ENCODE measurements at places on chromosomes 5 and 9.

DNA sequence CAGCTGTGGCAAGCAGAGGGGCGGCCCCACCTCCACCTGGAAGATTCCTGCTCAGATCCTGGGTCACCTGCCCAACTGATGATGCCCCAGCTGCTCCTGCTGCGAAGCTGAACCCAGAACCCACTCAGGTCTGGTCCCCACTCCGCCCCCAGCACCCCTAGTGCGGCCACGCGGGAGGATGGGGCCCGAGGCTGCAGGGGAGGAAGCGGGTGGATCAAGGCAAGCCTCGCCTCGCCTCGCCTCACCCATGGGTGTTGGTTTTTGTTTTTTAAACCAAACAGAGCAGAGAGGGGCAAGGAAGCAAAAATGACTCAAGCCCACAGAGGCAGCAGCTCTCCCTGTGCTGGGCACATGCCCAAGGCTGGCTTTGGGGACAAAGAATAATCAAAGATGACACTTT is 23.2 kb downstream of the ABO start:
- no peak for DNase-seq

GRCh38 chr5:135826221-135826525 is 8.3 kb upstream of the SLC25A48 start:
- DNase-seq, result no peak

DNA sequence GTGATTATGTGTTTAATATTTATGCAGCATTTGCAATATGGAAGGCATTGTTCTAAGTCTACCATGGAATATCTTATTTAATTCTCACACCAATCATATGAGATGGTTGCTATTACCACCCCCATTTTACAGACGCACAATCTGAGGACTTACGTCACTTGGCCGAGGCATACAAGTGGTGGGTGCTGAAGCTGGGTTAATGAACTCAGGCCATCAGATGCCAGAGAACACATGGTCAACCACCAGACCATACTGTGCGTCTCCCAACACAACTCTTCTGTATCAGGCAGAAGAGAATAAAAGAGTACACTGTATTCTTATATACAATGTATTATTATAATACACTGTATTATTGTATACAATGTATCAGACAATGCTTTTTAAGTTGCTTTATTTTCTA is 59.5 kb downstream of the ZNF366 start:
- DNase-seq, result no peak

DNA sequence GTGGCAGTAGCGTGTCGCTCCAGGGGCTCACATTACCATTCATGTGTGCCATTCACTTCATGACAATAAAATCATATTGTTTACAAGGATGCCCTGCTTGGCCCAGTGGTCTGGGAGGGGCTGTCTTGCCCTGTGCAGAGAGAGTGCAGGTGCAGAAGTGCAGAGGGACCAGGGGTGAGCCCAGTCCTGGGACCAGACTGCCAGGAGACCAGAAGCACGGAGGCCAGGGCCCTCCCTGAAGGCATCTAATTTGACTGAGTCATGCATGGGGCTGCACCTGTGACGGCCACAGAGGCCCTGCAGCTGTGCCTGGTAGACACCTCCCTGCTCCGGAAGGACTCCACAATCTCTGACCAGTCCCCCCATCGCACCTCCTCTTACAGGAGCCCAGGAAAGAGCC is 164.4 kb upstream of the FOXD4L5 start:
- DNase-seq, result no peak

- DNase-seq, result no peak
These were observed 572.9 kb downstream of the ACTL7B start for GRCh38 chr9:108282872-108283271.

- DNase-seq, result no peak
These were observed 24.6 kb downstream of the SH3RF2 start for GRCh38 chr5:145960848-145961600.

- no peak for DNase-seq
These were observed 24.0 kb downstream of the DCTN4 start for GRCh38 chr5:150734579-150735384.

DNA sequence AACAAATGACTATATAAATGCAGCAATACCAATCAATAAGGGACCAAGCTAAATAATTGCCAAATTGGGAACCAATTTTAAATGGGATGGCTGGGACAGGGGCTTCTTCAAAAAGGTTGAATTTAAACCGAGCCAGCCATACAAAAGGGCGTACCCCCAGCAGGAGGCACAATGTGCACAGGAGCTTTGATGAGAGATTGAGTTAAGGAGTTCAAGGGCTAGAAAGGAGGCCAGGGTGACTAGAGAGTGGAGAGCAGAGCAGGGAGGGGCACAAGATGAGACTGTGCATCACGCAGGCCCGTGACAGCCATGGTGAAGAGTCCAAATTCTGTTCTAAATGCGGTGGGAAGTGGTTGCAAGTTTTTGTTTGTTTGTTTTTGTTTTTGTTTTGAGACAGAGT is 23.3 kb upstream of the PDCD1LG2 start:
- DNase-seq, result no peak

DNA sequence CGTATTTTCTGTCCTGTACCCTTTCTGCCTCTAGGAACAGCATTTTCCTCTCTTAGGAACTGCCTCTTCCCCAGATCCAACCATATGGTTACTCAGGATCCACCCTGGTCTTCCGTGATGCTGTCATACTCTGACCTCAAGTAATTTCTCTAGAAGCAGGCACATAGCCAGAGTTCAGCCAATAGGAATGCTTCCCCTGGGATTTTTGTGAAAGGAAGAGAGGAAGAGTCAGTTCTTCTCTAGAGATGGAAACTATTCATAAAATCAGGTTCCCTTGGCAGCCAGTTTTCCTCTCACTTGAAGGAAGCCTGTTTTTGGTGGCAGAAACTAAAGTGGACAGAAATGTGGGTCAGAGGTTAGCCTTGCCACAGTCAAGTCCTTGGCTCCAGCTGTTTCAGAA is 400.1 kb upstream of the PCSK5 start:
- no peak for DNase-seq

DNA sequence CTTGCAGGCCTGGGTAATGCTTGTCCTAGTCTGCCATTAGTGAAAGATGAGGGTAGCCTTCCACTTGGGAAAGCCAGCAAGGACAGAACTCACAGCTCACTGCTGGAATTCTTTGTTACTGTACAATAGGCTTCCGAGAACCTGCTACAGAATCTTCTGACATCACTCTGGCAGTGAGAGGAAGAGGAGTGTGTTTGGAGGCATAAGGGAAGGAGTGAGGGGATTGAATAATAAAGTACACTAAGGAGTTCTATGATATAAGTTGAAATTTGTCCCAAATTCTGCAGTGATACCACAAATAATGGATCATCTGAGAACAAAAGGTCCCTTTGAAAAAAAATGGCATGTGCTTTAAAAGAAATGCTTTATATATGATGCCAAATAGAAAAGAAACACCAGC is at the start of gene SPATA9:
Gene SPATA9, minus strand, starts transcription at position 101 of the 400 bp plus-strand sequence. CDS start 137 bp downstream, outside the sequence.
- DNase-seq, result no peak

- no peak for DNase-seq
These were observed 6.1 kb upstream of the OTP start for GRCh38 chr5:77644371-77645157.

All from epithelial cell of proximal tubule (primary cell).